Smooth muscle cell of trachea (primary cell): ENCODE measurements at places on chromosomes 4 and X. TPM values are rescaled to one million over a fixed set of nuclear protein-coding genes. Genes with fewer than 3 reads are reported as not detected.

The IL13RA2 gene
- 44.8 and 103 TPM in 2 replicates for total RNA-seq

The WDFY3 gene
- 72.7 and 99.1 TPM in 2 replicates for total RNA-seq

The PABPC1L2B gene
- not detected in 2 replicates for total RNA-seq

The AFM gene
- not detected in 2 replicates for total RNA-seq

The TACC3 gene
- total RNA-seq = 4.6 and 31.0 TPM in 2 replicates

The IQCM gene
- not detected in 2 replicates for total RNA-seq

The BTK gene
- 0.15 TPM in 1 of 2 replicates, not detected in the other for total RNA-seq

The SMPX gene
- total RNA-seq = not detected in 2 replicates

The LNX1 gene
- 0.99 and 2.0 TPM in 2 replicates for total RNA-seq

The MAGED4 gene
- total RNA-seq = 34.0 and 38.5 TPM in 2 replicates

The EFHC2 gene
- total RNA-seq = 0.29 and 1.2 TPM in 2 replicates

The SLC10A3 gene
- total RNA-seq = 21.1 and 33.6 TPM in 2 replicates

The RXFP1 gene
- 0.73 and 0.83 TPM in 2 replicates for total RNA-seq

The STX18 gene
- 23.8 and 37.1 TPM in 2 replicates for total RNA-seq

The VSIG1 gene
- not detected in 2 replicates for total RNA-seq
